Activated T-cell treated with anti-CD3 and anti-CD28 coated beads, Interleukin-2, amount 50 U/mL, for 1 hour (primary cell): ENCODE measurements at places on chromosomes 6 and 20.
A peak's percentile ranks its signal among the peaks of the same experiment; 100 is the strongest.

DNA sequence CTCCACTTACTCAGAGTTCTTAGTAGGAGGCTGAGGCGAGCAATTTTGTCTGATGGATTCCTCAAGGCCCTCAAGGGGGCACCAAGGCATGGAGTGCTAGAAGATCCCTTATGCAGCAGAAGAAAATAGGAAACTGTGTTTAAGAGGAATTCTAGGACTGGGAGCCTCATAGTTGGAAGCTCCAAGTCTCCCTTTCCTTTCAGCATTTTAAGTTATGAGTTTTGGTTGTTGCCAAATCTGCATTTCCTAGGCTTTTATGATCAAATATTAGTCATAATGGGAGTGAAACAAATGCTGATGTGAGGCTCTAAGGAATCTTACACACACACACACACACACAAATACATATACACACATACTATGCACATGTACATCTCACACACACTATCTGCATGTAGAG, 714.0 kb downstream of the UTRN start:
- no peak for DNase-seq

DNA sequence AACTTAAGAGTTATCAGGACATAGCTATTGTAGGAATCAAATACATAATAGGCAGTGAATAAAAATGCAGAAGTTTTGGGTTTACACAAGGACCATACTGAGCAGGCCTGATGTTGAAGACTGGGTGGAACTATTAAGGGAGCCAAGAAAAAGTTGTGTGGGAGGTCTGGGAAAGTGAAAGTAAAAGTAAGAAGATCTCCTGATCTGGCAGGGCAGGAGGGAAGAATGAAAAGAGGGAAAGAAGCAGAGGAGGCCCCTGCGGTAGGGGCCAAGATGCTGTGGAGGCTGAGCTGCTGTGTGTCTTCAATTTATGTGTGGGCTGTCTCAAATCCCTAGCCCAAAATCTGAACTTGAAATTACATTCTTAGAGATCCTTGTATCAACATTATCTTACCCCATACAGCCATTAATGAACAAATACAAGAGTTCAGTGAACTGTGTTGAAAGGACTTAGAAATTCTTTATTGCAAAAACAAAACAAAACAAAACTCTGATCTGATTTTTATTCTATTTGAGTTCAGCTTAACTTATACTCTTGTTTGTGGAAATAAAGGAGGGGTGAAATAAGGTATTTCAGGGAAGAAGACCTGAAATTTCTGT, 1183.8 kb downstream of the HACE1 start:
- no peak for DNase-seq

DNA sequence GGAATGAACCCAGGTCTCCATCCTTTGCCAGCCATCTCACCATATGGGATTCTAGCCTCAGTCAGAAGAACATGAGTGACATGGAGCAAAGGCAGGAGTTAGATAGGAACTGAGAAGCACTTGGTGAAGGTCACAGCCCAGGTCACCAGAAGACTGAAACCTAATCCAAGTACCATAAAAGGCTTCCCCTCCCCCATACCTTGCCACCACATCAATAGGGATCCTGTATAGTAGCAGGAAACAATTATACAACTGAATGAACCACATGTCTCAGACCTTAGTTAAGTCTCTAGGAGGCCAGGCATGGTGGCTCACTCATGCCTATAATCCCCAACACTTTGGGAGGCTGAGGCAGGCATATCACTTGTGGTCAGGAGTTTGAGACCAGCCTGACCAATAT, 49.6 kb downstream of the KIZ start:
- DNase-seq, result no peak

DNA sequence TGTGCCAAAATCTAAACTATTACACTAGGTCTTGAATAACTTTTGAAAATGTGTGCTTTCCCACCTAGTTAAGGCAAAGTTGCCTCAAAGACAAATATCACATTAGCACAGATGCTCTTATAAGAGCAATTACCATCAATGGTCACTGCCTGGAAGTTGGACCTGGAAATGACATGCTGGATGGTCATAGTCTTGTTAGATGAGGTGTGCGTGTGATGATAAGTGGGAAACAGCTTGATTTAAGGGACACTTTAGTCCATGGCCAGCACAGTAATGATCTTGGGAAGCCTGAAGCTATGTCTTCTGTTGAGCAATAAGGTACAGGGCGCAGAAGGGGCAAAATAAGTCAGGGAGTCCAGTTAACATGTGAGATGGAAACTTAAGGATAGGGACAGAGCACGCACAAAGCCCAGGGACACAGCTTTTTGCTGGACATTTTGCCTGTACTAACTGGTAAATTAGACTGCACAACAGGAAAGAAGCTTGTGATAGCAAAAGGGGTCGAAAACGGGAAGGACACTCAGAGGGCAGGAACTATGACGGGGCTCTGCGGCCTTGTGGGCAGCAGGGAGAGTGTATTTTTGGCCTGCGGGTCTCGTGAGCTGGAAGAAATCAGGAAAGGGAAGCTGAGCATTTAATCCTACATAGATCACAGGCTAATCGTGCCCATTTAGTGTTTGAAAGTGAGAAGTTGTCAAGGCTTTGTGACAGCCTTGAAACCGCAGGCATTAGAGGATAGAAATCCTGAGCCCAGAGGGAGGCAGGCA, 66.7 kb upstream of the BMP2 start:
- no peak for DNase-seq

- no peak for DNase-seq
These were observed 620.7 kb upstream of the BTBD3 start for GRCh38 chr20:11296951-11297350.

DNA sequence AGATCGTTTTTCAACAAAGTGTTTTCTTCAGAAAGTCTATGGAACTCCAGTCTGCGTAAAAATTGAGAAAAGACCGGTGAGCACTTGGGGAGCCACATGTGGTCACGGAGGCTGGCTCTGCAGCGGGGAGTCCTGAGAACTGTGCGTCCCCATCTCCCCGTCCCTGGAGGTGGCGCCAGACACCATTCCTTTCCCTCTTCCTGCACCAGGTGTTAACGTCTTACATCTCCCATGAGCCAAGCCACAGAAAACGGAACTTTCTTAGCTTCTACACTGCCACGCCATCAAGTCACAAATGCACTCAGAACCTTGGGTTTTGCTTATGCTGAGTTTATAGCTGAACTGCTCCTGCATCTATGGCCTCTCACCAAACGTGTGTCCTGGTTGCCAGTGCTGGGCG, 62.6 kb downstream of the GINS1 start:
- DNase-seq, result peak; percentile 29

DNA sequence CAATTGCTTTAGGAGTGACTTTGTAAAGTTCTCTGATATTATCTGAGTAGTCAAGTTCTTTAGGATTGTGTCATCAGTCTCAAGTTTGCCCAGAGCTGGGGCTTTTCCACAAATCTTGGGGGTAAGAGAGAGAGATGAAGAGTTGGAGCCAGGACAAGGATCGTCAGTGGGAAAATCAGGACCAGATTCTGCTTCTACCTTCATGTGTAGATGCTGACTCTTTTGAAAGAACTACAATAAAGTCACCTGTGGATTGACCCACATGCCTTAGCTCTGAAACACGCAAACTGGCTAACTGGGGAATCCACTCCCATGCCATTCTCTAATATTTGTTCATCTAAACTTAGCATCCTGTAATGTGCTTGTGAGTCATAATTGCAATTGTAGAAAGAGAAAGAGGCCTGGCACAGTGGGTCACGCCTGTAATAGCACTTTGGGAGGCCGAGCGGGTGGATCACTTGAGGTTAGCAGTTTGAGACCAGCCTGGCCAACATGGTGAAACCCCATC, 15.6 kb upstream of the BICRAL start:
- DNase-seq, result no peak

DNA sequence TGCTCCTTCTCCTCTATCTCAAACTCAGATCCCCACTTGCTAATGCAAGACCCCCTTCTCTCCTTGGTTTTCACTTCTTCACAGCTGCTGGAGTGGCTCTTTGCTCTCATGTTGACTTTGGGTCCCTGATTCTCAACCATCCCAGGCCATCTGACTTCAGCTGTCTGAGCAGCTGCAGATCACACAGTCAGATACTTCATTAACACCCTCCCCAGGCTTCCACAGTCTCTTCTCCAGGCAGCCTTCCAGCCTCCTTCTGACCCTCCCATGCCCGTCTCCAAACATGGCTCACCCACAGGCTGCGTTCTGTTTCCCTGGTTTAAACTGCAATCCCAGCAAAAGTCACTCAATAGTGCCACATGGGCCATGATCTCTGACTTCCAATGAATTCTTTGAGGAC, 65.4 kb downstream of the HIVEP2 start:
- no peak for DNase-seq

DNA sequence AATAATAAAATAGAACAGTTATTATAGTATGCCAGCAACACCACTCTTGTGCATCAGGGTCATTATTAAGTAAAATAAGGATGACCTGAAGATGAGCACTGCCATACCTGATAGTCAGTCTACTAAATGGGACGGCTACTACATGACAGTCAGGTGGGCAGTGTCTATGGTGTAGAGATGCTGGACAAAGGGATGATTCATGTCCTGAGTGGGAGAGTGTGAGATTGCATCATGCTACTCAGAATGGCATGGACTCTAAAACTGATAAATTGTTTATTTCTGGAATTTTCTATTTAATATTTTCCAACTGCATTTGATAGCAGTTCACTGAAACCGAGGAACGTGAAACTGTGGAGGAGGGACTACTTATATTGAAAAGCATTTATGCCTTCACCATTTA, 38.8 kb downstream of the SNX9 start:
- DNase-seq, result no peak

GRCh38 chr6:101909366-101909765, 515.9 kb downstream of the GRIK2 start:
- DNase-seq, result no peak
